ENCODE measurements at places on chromosomes 3 and 15. TPM values are rescaled to one million over a fixed set of nuclear protein-coding genes. Genes with fewer than 3 reads are reported as not detected.

ZBTB11 gene
- total RNA-seq = 15.6 TPM

CCR2 gene
- total RNA-seq = 3.3 TPM

ASB14 gene
- total RNA-seq = not detected

DNA sequence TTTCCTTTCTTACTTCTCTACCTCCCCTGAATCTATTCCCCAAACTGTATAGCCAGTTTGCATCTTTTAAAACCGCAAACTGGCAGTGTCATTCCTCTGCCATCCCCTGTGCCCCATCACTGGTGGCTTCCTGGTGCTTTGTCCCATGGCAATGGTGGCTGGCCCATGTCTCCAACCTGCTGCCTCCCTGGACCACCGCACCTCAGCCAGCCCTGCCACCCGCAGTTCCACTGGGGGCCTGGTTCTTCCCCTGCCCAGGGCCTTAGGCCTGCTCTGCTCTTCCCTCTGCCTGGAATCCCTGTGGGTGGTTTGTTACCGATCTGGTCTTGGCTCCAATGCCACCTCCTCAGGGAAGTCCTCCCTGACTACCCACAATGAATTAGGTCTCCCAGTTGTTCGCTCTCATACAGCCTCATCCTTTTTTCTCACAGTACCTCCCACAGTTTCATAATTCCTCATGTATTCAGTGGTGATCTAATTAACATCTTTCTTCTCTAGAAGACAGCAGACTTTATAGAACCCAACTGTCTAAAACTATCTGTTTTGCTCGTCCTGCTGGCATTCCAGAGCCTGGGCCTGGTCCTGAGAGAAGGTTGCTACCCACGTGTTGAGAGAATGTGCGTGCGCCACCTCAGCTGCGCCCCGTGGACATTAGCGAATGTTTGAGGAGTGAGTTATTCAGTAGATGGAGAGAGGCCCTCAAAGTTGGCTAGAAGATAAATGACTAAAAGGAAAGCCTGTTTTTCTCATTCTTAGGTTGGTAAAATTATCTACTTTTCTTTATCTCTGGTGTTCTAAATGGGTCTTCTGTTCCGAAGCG, 130.1 kb downstream of the DNAJB8 start:
- no peak overlapping the region for H3K4me3 ChIP-seq
- peaks cover 32% of the 10 kb centered on the region for H3K36me3 ChIP-seq
- no peaks in the 10 kb centered on the region for H3K27me3 ChIP-seq

GRCh38 chr15:96638793-96639192, 308.3 kb downstream of the NR2F2 start:
- H3K4me3 ChIP-seq = no peak overlapping the region
- no peaks in the 10 kb centered on the region for H3K4me1 ChIP-seq
- H3K27ac ChIP-seq = no peak overlapping the region
- DNase-seq = no peak
- H3K36me3 ChIP-seq = no peaks in the 10 kb centered on the region

GRCh38 chr15:52496776-52497470, 31.8 kb downstream of the MYO5A start:
- DNase-seq = no peak
- H3K4me3 ChIP-seq = no peak overlapping the region
- no peaks in the 10 kb centered on the region for H3K36me3 ChIP-seq
- no peaks in the 10 kb centered on the region for H3K27me3 ChIP-seq

GRCh38 chr3:134404366-134404885, 30.2 kb upstream of the AMOTL2 start:
- no peak for DNase-seq
- H3K36me3 ChIP-seq = no peaks in the 10 kb centered on the region
- H3K4me1 ChIP-seq = peaks cover 9% of the 10 kb centered on the region
- H3K27ac ChIP-seq = no peak overlapping the region
- H3K27me3 ChIP-seq = peaks cover 28% of the 10 kb centered on the region

- no peak overlapping the region for H3K4me3 ChIP-seq
- H3K27ac ChIP-seq = no peak overlapping the region
- H3K27me3 ChIP-seq = no peaks in the 10 kb centered on the region
- no peaks in the 10 kb centered on the region for H3K36me3 ChIP-seq
- H3K4me1 ChIP-seq = peaks cover 8% of the 10 kb centered on the region
- DNase-seq = no peak
Measured at GRCh38 chr15:66138096-66138783, 115.3 kb downstream of the MEGF11 start.

DNA sequence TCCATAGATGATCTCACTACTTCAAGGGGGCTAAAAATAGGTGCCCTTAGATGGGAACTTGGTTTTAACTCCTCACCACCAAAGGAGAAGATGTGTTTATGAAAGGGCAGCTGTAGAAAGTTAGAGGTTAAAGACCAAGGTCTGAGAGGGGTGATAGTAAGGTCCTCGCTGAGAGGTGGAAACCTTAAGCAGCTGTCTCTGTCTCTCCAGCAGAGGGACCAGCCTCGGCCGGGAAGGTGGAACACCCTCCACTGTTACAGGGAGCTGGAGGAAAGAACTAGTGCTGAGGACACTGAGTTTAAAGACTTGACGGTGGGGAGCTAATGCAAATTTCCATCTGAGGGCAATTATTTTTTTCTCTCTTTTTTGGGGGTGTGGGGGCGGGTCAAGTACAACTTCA, 8.9 kb upstream of the RLBP1 start:
- no peaks in the 10 kb centered on the region for H3K36me3 ChIP-seq
- H3K27me3 ChIP-seq = no peaks in the 10 kb centered on the region
- DNase-seq = peak; percentile 55
- H3K4me3 ChIP-seq = no peak overlapping the region

GRCh38 chr3:14077310-14077709, 47.4 kb downstream of the CHCHD4 start:
- H3K27ac ChIP-seq = no peak overlapping the region
- no peak overlapping the region for H3K4me3 ChIP-seq
- no peak for DNase-seq
- no peaks in the 10 kb centered on the region for H3K4me1 ChIP-seq
- H3K36me3 ChIP-seq = no peaks in the 10 kb centered on the region
- H3K27me3 ChIP-seq = no peaks in the 10 kb centered on the region

DNA sequence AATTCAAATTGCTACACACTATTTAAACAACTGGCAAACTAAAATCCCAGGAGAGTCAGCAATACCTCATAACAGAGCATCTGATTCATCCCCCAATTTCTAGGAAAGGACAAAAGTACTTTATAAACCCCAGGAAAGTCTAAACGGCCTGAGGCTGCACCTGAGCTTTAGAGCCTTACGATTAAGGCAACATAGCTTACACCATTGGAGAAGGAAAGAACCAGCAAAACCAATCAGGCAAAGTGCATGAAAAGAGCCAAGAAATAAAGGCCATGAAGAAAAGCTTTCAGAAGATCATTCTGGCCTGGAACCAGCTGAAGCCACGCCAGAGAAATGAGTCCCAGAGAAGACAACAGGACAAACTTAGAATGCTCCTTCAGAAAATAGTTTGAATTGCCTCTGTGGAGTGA, 48.1 kb downstream of the PTPN9 start:
- peak overlapping the region; percentile 86 for H3K27ac ChIP-seq
- peaks cover 60% of the 10 kb centered on the region for H3K4me1 ChIP-seq
- DNase-seq = no peak
- H3K4me3 ChIP-seq = no peak overlapping the region

DNA sequence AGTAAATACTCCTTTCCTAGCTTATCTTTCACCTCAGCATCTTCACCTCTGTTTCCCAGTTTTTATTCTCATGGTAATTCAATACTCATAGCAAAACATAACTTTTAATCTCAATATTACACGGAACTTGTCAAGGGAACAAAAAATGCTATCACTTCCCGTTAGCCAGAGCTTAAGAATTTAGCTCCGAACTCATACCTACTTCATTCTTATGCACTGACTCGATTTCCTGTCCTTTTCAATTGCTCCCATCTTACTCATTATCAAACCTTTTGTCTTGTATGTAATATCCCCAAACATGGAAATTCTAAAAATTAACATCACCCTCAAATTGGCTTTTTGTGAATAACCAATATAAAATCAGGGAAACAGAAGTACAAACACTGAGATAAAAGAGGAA, 28.2 kb downstream of the MYEF2 start:
- H3K36me3 ChIP-seq = no peaks in the 10 kb centered on the region
- no peak overlapping the region for H3K27ac ChIP-seq
- H3K4me1 ChIP-seq = peaks cover 17% of the 10 kb centered on the region

- H3K4me3 ChIP-seq = no peak overlapping the region
- no peak for DNase-seq
- H3K36me3 ChIP-seq = no peaks in the 10 kb centered on the region
- peaks cover 10% of the 10 kb centered on the region for H3K4me1 ChIP-seq
- H3K27ac ChIP-seq = no peak overlapping the region
- H3K27me3 ChIP-seq = no peaks in the 10 kb centered on the region
Measured at GRCh38 chr3:30779686-30780287, 114.7 kb downstream of the GADL1 start.

DNA sequence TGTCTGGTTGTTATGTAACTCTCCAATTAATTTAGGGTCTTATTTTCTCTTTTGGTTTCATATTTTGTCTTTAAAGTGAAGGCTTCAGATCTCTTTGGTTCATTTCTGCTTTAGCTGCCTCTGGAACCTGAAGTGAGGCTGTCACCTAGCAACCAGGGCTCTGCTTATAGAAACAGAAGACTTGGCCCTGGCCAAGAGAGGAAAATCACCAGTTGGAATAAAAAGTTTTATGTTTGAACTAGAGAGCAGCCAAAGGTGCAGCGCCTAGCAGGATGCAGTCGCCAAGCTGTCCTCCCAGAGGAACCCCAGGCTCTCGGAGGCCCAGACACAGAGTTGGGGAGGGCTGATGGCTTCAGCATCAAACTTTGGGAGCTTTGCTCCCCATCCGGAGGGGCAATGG, 41.1 kb downstream of the LYZL4 start:
- H3K27me3 ChIP-seq = no peaks in the 10 kb centered on the region
- H3K4me1 ChIP-seq = peaks cover 3% of the 10 kb centered on the region

- no peak overlapping the region for H3K4me3 ChIP-seq
- no peaks in the 10 kb centered on the region for H3K4me1 ChIP-seq
- no peaks in the 10 kb centered on the region for H3K36me3 ChIP-seq
- no peak for DNase-seq
- H3K27ac ChIP-seq = no peak overlapping the region
- peaks cover 9% of the 10 kb centered on the region for H3K27me3 ChIP-seq
Measured at GRCh38 chr15:70439880-70440279, 323.5 kb downstream of the UACA start.

DNA sequence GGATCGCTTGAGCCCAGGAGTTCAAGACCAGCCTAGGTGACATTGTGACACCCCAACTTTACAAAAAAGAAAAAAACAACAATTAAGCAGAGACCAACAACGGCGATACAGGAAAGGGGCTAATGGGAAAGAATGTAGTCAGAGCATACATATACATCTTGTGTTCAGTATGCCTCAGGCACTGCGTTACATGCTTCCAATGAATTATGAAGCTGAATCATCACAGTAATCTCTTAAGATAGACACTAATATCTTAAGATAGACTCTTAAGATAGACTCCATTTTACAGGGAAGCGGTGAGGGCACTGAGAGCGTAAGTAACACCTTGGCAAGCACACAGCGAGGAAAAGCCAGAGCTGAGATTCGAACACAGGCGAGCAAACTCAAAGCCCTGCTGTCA, 6.1 kb upstream of the LDHAL6B start:
- H3K27me3 ChIP-seq = no peaks in the 10 kb centered on the region
- no peak overlapping the region for H3K27ac ChIP-seq
- no peak for DNase-seq
- peaks cover 5% of the 10 kb centered on the region for H3K4me1 ChIP-seq
- H3K4me3 ChIP-seq = no peak overlapping the region

Measured in esophagus muscularis mucosa (tissue), 4 donors.